Psoas muscle (tissue), 8 donors: ENCODE measurements at places on chromosomes 13 and 19. TPM values are rescaled to one million over a fixed set of nuclear protein-coding genes. Genes with fewer than 3 reads are reported as not detected.

DNA sequence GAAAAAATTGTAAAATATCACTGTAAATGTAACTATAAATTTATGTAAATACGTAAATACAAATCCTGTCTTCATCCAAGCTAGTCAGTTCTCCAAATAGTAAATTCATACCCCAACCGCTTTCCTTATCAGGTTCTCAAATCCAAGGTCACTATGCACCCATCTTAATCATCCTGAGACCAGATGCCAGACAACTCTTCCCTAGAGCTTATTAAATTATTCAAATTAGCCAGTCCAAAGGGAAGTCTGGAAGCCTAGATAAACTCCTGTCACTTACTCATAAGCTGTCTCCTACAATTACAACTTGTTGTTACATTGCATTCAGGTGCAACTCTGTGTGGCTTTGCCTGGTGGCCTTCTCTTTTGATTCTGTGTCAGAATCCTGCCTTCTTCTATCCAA lies 836.1 kb upstream of the PCDH20 start:
- no peaks in the 10 kb centered on the region for H3K4me1 ChIP-seq
- no peak overlapping the region for H3K27ac ChIP-seq
- H3K4me3 ChIP-seq, result no peak overlapping the region

The CAPNS1 gene
- total RNA-seq, result 626 TPM

The ADGRE2 gene
- total RNA-seq, result 0.82 TPM

The CYP4F8 gene
- not detected for total RNA-seq

DNA sequence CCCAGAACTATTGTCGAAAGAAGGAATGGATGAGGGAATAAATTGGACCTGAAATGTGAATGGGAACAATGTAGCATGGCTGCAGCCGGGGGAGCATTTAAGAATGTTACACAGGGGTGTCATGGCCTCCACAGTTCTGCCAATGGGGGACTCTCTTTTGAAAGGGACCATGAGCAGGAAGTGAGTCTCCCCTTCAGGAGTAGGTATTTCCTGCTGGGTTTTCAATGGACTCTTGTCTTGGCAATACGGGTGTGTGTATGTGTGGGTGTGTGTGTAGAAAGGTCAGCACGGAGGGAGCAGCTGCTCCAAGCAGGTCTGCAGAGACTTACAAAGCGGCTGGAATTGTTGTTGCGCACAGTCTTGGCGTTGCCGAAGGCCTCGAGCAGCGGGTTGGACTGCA lies 24.4 kb downstream of the MYO1F start:
- no peak overlapping the region for H3K4me3 ChIP-seq
- no peaks in the 10 kb centered on the region for H3K27me3 ChIP-seq
- no peak for DNase-seq
- H3K36me3 ChIP-seq, result no peaks in the 10 kb centered on the region
- no peaks in the 10 kb centered on the region for H3K4me1 ChIP-seq

DNA sequence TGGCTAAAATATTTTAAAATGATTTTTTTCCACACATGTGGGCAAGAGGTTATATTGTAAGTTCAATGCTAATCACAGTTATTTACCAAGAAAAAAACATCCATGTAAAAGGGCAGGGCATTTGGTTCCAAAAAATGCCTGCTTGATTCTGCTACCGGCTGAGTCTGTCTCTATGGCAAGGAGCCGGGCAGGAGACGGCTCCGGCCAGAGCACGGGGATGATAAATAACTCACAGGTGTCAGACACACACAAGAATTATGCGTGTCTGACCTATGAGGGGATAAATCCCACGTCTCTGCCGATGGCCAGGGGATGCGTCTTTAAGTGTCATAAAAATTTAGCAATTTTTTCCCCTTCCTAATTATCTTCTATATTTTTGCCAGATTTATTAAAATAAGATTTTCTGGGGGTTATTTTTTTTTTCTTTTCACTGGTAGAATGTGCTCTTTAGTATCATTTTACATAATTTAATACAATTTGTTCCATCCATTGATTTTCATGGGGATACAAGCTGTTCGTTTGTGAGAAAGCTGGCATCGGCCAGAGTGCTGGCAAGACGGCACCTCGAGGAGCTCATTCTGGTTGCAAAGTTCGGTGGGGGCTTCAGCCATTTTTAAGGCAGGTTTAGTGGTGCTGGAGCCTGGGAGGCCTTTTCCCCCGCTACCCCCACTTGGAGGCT lies 253.9 kb downstream of the ZNF536 start:
- DNase-seq, result no peak
- no peak overlapping the region for H3K4me3 ChIP-seq
- H3K27ac ChIP-seq, result no peak overlapping the region
- no peaks in the 10 kb centered on the region for H3K36me3 ChIP-seq
- no peaks in the 10 kb centered on the region for H3K27me3 ChIP-seq

GRCh38 chr19:33302175-33302973 lies at the start of gene CEBPA:
Gene CEBPA (minus strand): TSS chr19:33302534. CDS start chr19:33302414, 120 bp downstream.
- DNase-seq, result peak; percentile 88
- peak within 1 kb of the TSS; percentile 91 for H3K27ac ChIP-seq
- no peaks in the 10 kb centered on the region for H3K27me3 ChIP-seq
- H3K4me3 ChIP-seq, result peak within 1 kb of the TSS; percentile 86
- peaks cover 26% of the 10 kb centered on the region for H3K4me1 ChIP-seq

- H3K27ac ChIP-seq, result peak overlapping the region; percentile 71
- DNase-seq, result no peak
- H3K4me3 ChIP-seq, result peak overlapping the region; percentile 19
- H3K36me3 ChIP-seq, result no peaks in the 10 kb centered on the region
Measured at GRCh38 chr13:44273991-44274770, 99.4 kb upstream of the SERP2 start.
